HAP-1 (cell line): ENCODE measurements at places on chromosomes 13 and 19.

DNA sequence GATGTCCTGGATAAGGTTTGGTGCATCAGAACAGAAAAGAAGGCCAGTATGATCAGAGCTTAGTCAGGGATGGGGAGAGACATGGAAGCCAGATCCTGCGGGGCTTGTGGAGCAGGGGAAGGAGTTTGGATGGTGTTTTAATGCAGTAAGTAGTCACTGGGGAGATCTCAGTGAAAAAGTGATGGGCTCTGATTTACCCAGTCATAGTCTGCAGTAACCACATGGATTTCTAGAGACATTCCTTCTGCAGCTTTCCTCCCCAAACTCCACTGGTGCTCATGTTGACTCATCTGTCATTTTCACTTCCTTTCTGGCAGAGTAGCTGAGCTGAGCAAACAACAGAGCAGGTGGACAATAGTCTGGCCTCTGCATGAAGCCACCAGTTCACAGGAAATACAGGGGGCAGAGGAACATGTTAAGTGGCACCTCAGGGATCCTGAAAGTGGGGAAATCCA is 144.1 kb downstream of the DPF1 start:
- DNase-seq: no peak

DNA sequence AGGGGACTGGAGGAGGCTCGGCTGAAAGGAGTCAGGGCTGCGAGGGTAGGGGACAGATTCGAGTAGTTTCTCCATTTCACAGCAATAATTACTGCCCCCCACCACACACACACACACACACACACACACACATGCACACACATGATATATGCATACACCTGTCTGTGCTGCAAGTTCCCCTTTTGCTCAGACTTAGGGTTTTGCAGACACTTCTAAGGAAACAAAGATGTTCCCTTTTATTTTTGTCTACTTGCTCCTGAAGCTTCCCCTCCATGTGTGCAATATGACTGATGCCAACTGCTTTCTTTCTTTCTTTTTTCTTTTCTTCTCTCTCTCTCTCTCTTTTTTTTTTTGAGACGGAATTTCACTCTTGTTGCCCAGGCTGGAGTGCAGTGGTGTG is 13.4 kb downstream of the MBD3L2B start:
- no peak for DNase-seq

GRCh38 chr19:49832556-49832955 is 14.5 kb downstream of the MED25 start:
- DNase-seq: no peak

GRCh38 chr13:106865716-106866440 is 297.9 kb upstream of the ARGLU1 start:
- no peak for DNase-seq

GRCh38 chr19:41997121-41997850 is 3.3 kb upstream of the ATP1A3 start:
- DNase-seq: peak; percentile 10

DNA sequence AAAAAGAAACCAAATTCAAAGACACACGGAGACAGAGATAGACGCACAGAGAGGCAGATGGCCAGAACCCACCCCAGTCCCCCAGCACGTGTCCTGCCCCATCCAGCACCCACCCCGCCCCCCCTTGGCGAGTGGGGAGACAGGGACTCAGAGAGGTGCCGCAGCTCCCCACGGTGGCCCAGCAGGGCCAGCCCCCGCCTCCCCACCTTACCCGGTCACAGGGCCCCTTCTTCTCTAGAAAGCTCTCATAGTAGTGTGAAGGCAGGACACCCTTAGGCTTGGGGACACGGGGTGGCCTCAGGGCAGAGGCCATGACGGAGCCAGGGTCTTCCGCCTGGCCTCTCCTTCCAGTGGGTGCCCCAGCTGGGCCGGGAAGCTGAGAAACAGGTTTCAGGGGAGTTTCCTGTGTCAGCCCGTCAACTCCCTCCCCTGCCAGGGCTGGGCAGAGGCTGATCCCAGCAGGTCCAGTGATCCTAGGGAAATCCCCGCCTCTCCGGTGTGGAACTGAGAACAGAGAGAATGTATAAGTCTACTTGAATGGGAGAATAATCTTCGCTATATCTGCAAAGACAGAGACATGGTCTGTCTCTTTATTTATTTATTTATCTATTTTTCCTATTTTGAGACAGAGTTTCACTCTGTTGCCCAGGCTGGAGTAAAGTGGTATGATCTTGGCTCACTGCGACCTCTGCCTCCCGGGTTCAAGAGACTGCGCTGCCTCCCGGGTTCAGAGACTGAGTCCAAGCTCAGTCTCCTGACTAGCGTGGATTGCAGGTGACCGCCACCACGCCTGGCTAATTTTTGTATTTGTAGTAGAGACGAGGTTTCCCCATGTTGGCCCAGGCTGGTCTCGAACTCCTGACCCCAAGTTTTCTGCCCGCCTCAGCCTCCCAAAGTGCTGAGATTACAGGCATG is at the start of gene STAP2:
STAP2 (minus strand) TSS at position 387 of the 915 bp plus-strand sequence; CDS start at position 313, 74 bp downstream.
- no peak for DNase-seq

GRCh38 chr13:110713642-110713952 is at the start of gene ING1:
Gene ING1, plus strand, starts transcription at chr13:110713700. Its CDS starts 450 bp downstream, at chr13:110714150.
- no peak for DNase-seq

GRCh38 chr19:1968279-1969175 is 27.6 kb downstream of the CSNK1G2 start:
- no peak for DNase-seq

GRCh38 chr13:33571618-33572017 is 246.3 kb upstream of the RFC3 start:
- DNase-seq: no peak

GRCh38 chr19:7597689-7598088 is 2.0 kb downstream of the CAMSAP3 start:
- no peak for DNase-seq

GRCh38 chr13:33441015-33441414 is 155.5 kb upstream of the STARD13 start:
- peak; percentile 28 for DNase-seq

GRCh38 chr13:108214441-108215271 is 680 bp downstream of the LIG4 start:
- DNase-seq: no peak

DNA sequence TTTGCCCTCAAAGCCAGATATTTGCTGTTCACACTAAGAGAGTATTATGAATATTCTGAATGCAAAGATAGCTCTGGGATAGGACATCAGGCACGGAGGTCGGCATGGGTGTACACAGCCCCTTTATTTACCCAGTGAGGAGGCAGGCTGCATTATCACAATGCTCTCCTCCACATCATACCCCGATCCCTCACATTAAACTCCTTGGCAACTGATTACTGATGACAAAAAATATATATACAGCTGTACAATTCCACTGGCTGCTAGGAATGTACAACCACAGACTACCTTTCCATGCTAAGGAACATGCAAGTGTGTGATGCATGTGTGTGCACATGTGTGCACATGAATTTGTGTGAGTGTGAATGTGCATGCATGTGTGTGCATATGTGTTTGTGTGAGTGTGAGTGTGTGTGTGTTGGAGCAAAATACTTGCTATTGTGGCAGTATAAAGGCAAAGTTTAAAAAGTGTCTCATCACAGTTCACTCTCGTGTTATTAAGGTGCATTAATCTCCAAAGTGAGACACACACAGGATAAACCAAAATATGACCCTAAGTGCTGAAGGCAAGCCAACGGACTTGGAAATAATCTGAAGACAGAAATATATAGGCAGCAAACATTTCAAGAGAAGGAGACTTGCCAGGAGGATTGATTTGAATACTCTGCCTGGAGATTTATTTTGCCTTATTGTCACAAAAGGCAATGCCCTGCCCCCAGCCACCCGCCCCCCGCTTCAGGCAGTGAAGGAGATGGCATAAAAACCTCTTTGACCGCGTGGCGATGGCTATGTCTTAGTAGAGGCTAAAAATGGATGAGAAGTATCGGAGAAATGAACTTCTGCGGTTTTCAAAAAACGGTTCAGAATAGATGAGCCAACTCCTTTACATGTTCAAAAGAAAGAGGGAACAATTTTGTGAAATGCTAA is 274.8 kb downstream of the TSHZ3 start:
- no peak for DNase-seq

GRCh38 chr13:91158017-91158395 is 189.5 kb upstream of the MIR17HG start:
- no peak for DNase-seq

GRCh38 chr19:17762505-17763229 is 11.4 kb downstream of the FCHO1 start:
- peak; percentile 96 for DNase-seq

- DNase-seq: no peak
Observed at GRCh38 chr19:41528106-41528505, 47.9 kb upstream of the CEACAM21 start.

DNA sequence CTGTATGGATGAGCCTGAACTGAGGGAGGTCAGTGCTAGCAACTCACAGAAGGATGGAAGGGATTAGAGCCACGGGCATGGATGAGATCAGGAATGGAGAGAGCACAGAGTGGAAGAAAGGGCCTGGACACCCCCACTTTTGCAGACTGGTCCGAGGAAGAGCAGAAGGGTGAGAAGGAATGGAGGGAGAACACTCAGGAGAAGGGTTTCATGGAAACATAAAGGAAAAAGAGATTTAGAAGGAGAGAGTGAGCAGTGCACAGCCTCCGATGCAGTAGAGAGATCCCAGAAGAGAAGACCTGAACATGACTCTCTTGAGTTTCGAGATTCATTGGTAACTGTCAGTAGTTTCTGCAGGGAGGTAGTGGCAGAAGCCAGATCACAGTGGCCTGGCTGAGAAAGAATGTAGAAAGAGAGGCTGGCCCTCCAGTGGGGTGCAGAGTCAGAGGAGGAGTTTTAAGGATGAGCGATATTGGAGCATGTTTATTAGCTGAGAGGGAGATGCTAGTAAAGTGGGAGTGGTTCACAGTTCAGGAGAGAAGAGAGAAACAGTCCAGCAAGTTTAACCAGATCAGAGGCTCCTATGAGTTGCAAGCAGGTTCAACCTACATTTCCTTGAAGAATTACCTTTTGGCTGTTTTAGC is 108.9 kb downstream of the ZAR1L start:
- DNase-seq: peak; percentile 51

GRCh38 chr13:94620286-94620896 is 18.7 kb downstream of the GPR180 start:
- DNase-seq: peak; percentile 51

DNA sequence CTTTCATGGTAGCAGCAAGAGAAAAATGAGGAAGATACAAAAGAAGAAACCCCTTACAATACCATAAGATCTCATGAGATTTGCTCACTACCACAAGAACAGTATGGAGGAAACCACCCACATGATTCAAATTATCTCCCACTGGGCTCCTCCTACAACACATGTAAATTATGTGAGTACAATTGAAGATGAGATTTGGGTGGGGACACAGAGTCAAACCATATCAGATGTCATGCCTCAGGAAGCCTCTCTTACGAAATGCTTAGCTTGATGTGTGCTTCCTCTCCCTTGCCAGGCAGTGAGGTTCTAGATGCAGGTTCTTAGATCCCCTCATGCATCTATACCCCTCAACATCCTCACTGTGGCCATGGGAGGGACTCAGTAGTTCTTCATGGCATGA is 63.2 kb upstream of the RGCC start:
- DNase-seq: no peak

DNA sequence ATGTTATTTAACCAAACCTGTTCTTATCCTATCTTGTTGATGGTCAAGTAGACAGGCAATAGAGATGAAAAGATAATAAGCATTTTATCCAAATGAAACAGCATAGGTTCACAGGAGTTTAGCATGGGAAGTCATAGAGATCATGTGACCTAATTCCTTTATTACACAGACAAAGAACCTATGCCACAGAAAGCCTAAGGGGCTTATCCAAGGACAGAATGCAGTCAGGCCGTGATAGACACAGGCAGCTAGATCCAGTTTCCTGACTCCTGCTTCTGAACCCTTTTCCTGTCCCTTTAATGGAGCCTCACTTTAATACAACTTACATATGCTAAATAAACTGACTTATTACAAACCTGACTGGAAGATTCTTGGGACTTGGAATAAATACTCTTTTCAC is 532.1 kb downstream of the IRS2 start:
- no peak for DNase-seq

- no peak for DNase-seq
Observed at GRCh38 chr19:4861147-4861546, 6.3 kb downstream of the PLIN3 start.

DNA sequence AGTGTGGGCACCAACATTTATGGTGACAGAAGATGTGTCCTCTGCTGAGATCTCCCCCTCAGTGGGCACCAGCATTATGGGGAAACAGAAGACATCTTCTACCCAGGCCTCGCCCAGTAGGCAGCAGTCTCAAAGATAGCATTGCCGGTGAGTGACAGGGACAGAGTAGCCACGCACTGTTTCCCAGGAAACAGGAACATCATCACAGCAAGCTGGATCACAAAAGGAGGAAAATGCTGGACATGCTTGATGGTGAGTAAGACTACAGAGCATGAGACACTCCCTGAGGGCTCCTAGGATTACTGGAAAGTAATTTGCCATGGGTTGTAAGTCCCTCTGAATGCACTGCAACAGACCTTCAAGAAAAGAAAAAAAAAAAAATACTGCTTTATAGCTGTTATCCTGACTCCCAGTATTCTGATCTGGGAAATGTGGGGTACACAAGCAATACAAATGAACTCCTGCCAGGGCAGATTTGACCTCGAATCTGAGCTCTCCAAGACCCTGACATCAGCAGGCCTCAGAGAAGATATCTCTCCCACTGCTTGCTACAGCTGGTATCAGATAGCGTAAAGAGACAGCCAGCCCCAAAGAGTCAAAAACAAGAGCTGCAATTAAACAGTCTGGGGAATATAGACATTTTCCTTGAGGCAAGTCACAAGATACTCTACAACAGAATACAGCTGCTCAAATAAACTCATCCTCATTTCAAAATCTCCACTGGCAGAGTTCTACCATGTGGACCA is 180.4 kb downstream of the RBM26 start:
- DNase-seq: no peak

DNA sequence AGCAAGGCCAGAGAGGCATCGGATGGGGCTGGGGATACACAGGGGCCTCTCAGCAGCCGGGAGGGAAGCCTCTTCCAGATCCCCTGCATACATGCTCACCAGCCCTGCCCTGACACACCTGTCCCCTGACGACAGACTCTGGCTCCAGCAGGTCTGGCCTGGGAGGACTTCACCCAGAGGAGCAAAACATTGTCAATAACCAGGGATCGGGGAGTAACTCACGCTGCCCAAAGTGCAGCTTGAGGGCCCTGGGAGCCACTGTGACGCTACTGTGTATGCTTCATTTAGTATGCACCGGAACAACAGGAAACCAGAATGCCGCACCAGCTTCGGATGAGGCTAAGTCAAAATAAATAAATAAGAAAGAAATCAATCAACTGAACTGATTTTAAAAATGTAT is 12.4 kb upstream of the CD22 start:
- no peak for DNase-seq

- DNase-seq: no peak
Observed at GRCh38 chr19:35704218-35704617, at the start of gene ZBTB32. Gene ZBTB32, plus strand, starts transcription at chr19:35704558. Its CDS starts 10,069 bp downstream, at chr19:35714627.

- DNase-seq: no peak
Observed at GRCh38 chr19:7408251-7408650, 59.5 kb downstream of the ARHGEF18 start.

GRCh38 chr13:92901739-92902138 is 324.9 kb upstream of the GPC6 start:
- DNase-seq: no peak

DNA sequence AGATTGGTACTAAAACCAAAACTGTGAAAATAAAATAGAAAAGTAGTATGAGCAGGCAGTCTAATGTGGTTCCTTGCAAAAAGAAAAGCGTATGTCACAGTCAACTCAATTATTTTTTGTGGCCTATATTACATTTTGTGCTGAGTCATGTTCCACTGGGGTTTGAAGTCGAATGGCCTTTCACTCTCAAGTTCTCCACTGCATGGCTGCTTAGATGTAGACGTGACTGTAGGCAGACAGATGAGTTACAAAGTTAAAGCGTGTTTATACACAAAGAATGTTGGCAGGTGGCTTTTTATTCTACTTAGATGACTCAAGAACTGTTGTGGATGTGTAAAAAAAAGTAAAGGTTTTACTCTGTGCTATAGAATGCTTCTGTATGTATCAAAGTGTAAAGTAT is 133.9 kb downstream of the SLITRK6 start:
- DNase-seq: no peak
